Peyer's patch (tissue), 4 donors: ENCODE measurements at places on chromosomes 2 and 18. TPM values are rescaled to one million over a fixed set of nuclear protein-coding genes. Genes with fewer than 3 reads are reported as not detected.

- no peak for DNase-seq
Observed at GRCh38 chr2:200254773-200255172, 51.7 kb upstream of the SPATS2L start.

DNA sequence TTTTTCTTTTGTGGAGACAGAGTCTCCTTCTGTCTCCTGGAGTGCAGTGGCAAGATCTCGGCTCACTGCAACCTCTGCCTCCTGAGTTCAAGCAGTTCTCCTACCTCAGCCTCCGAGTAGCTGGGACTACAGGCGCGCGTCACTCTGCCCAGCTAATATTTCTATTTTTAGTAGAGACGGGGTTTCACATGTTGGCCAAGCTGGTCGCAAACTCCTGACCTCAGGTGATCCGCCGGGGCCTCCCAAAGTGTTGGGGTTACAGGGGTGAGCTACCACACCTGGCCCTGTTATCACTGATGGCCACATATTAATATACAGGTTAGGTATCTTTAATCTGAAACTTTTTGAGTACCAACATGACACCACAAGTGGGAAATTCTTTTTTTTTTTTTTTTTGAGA lies 3.4 kb downstream of the MRPL35 start:
- no peak for DNase-seq

DNA sequence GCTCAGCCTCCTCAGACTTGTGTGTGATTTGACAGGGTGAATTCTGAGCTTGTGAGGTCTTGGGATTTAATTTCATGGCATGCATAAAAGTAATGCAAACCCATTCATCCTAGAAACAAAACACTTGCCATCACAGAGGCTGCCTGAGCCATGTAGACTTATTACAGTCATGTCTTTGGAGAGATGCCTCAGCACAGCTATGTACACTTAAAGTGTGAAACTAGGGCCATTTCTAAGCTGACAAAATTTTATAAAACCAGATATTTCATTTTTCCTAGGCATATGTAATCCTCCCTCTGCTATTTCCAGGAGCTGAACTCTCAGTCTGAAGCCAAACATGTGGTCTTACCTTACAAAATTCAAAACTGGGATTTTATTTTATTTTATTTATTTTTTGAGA lies 322.2 kb upstream of the SPHKAP start:
- DNase-seq = no peak

DNA sequence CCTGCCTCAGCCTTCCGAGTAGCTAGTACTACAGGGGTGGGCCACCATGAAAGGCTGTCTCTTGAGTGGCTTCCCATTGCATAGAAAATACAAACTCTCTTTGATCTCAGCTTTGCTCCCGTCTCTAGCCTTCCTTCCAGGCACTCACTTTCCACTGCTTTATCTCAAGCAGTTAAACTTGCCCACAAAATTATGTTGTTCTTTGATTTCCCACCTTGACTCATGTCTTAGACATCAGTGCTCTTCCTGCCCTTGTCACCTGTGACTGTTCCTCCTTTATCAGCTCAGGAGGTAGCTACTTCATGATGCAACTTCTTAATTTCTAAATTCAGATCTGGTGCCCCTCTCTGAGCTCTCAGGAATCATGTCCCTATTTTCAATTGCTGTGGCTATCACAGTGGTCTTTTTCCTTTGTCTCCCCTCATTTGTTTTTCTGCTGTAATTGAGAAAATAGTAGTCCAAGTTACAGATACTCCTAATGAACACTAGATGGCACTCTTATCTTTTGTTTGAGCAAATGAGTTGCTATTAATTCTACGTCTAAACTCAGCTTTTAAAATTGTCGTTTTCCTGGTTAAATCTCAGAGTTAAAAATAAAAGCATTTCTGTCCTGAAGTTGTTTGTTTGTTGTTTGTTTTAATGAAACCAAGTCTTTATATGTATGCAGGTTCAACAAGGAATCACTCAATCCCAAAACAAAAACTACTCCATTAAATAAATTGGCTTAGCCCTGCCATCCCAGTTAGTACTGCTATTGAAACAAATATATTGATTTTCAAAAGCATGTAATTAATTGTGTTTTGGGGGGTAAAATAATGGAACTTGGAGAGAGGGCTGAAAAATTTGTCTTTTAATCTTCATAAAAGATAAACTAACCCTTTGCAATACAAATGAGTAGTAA lies 46.9 kb upstream of the GREB1L start:
- DNase-seq = no peak

GRCh38 chr18:26524504-26525351 lies 23.6 kb downstream of the KCTD1 start:
- no peak for DNase-seq

- no peak for DNase-seq
Observed at GRCh38 chr2:208496129-208496528, 89.5 kb downstream of the PTH2R start.

GRCh38 chr18:72613534-72613930 lies 69.4 kb upstream of the CBLN2 start:
- no peak for DNase-seq

GRCh38 chr2:98009887-98010760 lies 14.4 kb upstream of the TMEM131 start:
- no peak for DNase-seq

- no peak for DNase-seq
Observed at GRCh38 chr2:152861349-152861942, 143.0 kb downstream of the ARL6IP6 start.

The AP1S3 gene
- total RNA-seq = 6.3 TPM

The HOXD10 gene
- total RNA-seq = not detected

The RNF25 gene
- 9.5 TPM for total RNA-seq
